Left ventricle myocardium inferior (tissue), 1 donor: ENCODE measurements at places on chromosomes 2 and 18.

GRCh38 chr2:27884601-27885000 is 5.6 kb downstream of the RBKS start:
- no peak for DNase-seq

- no peak for DNase-seq
These were observed 110.6 kb upstream of the ACVR1 start for GRCh38 chr2:157986761-157987160.

DNA sequence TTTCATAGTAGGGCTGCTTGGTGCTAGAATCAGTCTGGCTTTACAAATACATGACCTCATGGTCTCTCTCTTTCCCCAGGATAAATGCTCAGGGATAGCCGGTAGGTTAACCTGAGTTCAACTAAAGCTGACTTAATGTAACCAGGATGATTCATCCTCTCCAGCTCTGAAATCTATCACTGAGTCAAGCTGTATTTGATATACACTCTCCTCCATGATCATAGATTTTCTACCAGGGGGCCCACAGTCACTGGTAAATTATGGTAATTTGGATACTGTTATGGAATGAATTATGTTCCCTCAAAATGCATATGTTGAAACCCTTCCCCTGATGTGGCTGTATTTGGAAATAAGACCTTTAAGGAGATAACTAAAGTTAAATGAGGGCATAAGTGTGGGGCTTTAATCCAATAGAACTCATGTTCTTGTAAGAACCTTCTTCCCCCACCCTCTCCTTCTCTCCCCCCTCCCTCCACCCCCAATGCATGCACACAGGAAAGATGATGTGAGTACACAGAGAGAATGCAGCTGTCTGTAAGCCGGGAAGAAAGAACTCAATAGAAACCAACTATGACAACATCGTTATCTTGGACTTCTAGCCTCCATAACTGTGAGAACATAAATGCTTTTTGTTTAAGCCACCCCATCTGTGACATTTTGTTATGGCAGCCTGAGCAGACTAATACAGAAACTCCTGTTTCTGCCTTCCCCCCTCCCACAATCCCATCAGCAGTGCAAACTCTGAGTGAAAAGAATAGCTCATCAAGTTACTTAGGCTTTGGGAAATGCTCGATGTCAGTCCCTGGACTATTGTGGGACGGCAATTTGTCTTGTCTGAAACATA is 134.9 kb upstream of the KYNU start:
- no peak for DNase-seq

- DNase-seq, result no peak
These were observed 171.3 kb downstream of the PTGR3 start for GRCh38 chr18:75037689-75037955.

DNA sequence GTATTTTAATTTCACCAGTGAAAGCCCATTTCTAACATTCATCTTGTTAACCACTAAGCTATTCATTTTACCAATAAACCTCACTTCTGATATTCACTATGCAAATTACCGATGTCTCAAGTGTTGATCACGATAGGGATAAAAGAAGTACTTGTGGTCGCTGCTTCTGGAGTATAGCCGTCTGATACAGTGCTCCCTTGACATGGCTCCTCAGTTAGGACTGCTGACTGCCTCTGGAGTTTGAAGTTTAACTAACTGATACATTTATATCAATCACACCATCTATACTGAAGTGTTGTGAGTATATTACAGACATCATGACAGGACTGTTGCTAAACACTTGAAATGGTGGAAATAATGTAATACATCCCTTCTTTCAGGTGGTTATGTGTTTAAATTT is 95.6 kb downstream of the EHBP1 start:
- no peak for DNase-seq

DNA sequence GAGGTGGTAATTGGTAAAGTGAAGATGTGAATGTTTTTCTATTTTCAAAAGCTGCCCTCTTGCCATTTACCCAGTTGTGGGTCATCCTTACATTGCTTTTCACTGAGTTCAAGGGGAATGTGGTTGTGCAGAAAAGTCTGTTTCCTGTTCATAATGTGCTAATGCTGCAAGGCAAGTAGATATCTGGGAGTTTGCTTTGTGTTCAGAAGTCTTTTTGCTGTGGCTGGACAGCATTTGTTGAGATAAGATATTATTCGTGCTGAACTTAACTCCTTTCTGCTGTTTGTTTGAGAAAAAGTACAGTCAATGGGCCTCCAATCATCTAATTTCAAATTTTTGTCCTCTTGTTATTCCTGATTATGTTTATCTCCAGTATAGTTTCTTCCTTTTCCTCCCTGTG is 263.2 kb downstream of the LTBP1 start:
- DNase-seq, result no peak

- DNase-seq, result no peak
These were observed 112.5 kb downstream of the LPIN1 start for GRCh38 chr2:11858883-11859282.

DNA sequence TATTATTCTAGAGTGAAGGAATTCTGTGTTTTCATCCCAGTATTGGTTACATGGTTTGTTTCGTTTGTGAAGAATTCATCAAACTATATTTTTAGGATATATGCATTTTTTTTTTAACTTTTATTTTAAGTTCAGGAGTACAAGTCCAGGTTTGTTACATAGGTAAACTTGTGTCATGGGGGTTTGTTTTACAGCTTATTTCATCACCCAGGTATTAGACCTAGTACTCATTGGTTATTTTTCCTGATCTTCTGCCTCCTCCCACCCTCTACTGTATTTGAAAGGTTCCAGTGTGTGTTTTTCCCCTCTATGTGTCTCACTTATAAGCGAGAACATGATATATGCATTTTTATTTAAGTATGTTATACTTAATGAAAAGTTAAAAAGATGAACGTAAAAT is 47.6 kb downstream of the SCN9A start:
- no peak for DNase-seq

- DNase-seq, result no peak
These were observed 371.9 kb downstream of the NBAS start for GRCh38 chr2:15189216-15189615.
